NCI-H1048 (cell line): ENCODE measurements at places on chromosomes 12 and 14.

GRCh38 chr12:70040141-70040540 is 203.1 kb upstream of the CNOT2 start:
- DNase-seq = no peak

- no peak for DNase-seq
Observed at GRCh38 chr12:18719922-18720510, 17.8 kb downstream of the PLCZ1 start.

GRCh38 chr14:74929242-74929641 is 6.2 kb upstream of the RPS6KL1 start:
- DNase-seq = no peak

DNA sequence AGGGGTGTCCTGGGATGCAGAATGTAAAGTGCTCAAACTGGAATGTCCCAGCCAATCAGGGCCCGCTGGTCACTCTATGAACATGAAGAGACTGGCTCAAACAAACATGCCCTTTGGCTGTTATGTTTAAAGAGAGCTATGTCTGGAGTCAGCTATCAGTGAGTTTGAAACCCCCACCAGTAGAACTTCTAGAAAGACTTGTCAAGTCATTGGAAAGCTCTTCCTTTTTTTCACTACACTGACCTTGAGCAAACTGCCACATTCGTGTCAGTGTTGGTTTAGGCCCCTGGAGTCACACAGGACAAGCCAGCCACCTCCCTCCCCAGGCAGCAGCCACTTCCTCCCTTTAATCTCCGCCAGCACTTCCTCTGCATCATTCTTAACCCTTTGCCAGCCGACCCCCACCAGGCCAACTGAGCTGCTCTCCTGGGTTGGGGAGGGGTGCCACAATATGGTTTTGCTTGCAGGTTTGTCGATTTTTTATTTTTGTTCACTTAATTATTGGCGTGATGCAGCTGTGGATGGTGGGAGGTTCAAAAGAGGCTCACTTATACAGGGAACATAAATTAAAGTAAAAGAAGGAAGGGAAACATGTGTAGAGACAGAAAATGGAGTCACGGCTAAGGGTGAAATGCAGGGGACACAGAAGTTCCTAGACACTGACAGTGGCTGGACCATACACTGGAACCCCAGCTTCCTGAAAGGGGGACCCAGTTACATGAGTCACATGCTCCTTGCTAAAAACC is 25.3 kb downstream of the CMKLR1 start:
- no peak for DNase-seq

DNA sequence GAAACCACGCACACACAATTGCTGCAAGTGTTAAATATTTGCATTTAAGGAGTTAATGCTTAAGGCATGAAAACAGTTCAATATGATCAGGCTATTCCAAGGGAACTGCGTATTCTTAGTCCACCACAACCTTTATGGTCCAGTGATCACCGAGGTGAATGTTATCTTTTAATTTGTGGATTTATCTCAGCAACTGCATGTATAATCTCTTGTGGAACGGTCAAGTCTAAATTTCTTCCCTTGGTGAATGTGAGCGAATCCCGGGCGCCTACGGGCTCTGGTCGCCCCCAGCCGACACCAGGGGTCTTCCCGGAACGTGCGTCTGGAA is 999 bp upstream of the AK7 start:
- DNase-seq = no peak

DNA sequence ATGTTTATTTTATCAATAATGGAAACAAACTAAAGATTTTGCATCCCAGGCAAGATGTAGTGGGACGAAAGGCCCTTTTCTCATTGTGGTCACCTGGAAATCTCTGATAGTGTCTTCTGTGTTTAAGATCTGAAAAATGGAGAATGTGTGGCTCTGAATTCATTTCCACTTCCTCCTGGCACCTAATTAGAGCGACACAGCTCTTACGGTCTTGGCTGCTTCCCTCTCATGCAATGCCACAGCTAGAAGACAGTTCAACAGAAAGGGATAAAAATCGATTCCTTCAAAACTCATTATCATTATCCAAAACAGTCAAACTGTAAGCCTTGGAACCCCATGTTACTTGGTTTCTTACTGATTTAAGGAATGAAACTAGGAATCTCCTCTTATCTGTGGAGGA is 9.3 kb downstream of the ST8SIA1 start:
- DNase-seq = no peak
